ENCODE measurements at places on chromosomes 5 and 9.

DNA sequence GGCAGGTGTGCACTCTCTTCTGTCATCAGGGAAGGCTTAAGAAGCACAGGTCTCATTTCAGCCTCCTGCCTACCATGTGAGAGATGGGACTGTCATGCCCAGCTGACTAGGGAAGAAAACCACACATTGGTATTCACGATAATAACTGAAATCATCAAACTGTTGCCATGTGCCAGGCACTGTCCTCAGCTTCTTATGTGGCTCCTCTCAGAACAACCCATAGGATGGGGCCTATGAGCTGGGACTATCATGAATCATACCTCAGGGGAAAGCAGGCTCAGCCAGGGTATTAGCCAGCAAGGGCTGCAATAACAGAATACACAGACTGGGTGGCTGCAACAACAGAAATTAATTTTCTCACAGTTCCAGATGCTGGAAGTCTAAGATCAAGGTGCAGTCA is 3.3 kb downstream of the AFAP1L1 start:
- no peak for DNase-seq

GRCh38 chr9:84893419-84894128 is 224.0 kb downstream of the NTRK2 start:
- DNase-seq: no peak

- no peak for DNase-seq
Observed at GRCh38 chr9:123514766-123515165, 158.8 kb downstream of the CRB2 start.

DNA sequence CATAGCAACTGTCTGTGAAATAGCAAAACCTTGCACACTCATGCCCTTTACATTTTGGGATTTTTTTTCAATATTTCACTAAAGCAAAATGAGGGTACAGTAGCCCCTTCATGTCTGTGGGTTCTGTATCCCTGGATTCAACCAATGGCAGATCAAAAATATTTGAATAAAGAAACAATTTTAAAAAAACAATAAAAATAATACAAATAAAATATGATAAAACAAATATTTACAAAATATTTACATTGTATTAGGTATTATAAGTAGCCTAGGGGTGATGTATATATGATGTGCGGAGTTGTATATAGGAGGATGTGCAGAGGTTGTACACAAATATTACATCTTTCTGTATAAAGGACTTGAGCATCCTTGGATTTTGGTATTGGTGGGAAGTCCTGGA is 67.3 kb upstream of the CDH10 start:
- DNase-seq: no peak

- no peak for DNase-seq
Observed at GRCh38 chr5:149683964-149684363, 46.1 kb upstream of the PPARGC1B start.

- DNase-seq: no peak
Observed at GRCh38 chr5:1304033-1304432, 9.2 kb upstream of the TERT start.

DNA sequence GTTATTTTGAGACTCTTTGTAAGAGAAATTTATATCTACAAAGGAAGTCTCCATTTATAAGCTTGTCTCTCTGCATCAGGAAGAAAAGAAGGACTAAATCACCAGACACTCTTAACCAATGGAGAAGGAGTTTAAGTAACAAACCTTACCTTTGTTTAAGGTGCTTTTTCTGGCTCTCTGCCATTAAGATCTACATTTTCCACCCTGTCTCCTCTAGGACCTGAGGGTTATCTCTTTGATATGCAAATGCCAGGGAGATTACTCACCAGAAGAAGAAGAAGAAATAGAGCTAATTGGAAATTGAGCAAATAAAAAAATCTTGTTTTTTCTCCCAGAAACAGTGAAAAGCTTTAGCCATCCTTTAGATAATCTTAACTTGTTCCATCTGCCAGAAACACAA is 60.9 kb downstream of the CDKN2A start:
- no peak for DNase-seq

- DNase-seq: no peak
Observed at GRCh38 chr5:16461782-16462181, 3.8 kb downstream of the ZNF622 start.

DNA sequence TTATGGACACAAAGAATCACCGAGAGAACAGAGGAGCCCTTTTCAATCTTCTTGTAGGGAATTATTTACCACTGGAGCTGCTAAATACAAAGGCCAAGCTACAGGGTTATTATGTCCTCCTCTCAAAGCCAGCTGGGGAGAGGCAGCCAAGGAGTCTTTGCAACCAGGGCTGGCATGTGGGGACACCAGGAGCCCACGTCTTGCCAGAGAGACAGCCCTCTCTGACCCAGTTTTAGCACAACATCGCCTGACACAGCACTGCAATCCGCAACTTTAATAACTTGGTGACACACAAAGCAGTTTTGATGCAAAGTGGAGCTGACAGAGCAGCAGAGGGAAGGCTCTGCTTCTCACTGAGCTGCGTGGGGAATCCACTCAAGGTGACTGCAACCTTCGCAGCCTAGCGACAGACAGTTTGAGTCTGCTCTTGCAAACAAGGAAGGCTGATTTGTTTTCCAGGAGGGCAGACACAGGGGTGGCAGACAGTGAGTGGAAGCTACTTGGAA is 33.6 kb downstream of the TLR4 start:
- DNase-seq: no peak

GRCh38 chr5:142902186-142902965 is 132.2 kb downstream of the ARHGAP26 start:
- no peak for DNase-seq

GRCh38 chr5:130034566-130035210 is 130.4 kb downstream of the CHSY3 start:
- DNase-seq: peak; percentile 30

DNA sequence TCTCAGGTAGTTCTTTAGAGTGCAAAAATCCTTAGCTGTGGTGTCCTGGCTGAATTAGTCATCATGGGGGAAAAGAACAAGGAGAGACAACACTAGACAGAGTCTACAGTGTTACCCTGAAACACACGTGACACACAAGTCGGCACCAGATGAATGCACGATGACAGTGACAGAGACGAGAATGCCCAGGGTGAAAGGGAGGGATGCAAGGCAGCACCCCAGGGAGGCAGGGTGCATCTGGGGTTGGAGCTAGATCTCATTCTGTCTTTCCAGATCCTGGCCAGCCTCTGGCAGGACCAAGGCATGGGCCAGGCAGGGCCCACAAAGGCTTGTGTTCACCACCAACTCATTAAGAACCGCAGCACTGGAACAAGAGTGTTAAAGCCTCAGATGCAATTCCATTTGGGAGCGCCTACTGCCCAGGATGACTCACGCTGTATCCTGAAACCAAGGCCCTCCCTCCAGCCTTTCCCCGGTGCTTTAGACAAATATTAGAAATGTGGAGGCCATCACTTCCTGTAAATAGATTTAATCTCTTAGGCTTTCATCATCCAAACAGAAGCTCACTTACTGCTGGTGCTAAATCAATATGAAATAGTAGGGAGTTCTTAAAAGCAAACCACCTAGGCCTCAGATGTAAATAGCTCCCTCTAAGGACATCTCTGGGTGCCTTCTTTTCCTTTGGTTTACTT is 56.1 kb downstream of the IRX2 start:
- DNase-seq: no peak

- no peak for DNase-seq
Observed at GRCh38 chr5:62369039-62369438, 34.7 kb downstream of the DIMT1 start.

DNA sequence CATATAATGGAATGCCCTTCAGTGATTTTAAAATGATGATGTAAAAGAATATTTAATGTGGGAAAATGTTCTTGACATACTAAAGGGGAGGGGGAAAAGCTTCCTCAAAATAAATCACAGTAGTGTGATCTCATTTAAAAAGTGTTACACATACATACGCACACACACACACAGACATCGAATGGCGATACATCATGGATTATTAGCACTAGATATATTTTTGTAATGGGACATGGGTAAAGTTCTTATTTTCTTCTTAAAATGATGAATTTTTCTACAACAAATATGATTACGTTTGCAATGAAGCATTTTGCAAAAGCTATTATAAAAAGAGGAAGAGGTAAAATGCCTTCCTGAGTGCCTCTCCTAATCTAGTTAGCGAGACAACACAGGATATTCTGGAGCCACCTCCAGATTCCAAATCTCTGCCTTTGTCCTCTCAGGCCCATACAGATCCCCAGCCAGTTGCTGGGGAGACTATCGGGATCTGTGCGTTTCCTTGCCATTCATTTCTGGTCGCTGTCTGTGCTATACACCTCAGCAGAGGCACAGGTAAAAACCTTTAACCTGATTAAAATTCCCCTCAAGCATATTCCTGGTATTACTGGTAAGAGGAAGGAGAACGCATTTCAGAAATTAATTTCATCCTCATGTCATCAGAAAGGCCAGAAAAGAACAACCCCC is 69.6 kb downstream of the SLC28A3 start:
- DNase-seq: no peak

GRCh38 chr5:57862471-57862911 is 379.9 kb upstream of the ACTBL2 start:
- DNase-seq: no peak

DNA sequence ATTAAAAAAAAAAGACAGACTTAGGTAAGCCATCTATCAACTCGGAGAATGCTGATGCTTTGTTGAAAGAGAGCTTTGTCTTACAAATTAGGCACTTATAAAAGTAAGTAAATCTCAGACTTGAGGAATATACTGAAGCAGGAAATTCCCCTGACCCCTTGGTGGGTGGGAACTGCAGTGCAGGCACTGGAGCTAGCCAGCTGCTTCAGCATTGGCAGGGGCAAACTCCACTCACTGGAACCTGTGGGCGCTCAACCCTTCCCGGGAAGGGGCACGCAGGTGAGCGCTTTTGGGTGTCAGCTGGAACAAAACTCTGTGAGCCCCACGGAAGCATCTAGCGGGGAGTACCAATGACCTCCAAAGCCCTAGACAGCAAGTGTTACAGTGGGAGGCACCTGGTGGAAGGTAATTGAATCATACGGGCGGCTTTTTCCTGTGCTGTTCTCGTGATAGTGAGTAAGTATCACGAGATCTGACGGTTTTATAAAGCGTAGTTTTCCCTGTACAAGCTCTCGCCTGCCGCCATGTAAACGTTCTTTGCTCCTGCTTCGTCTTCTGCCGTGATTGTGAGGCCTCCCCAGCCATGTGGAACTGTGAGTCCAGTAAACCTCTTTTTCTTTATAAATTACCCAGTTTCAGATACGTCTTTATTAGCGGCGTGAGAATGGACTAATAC is 628.0 kb upstream of the CDH18 start:
- DNase-seq: no peak

GRCh38 chr9:11551106-11551505 is 938.3 kb upstream of the PTPRD start:
- no peak for DNase-seq

- peak; percentile 96 for DNase-seq
Observed at GRCh38 chr5:100595152-100595811, 60.1 kb downstream of the FAM174A start.

- peak; percentile 86 for DNase-seq
Observed at GRCh38 chr9:16505199-16505598, 365.3 kb downstream of the BNC2 start.

DNA sequence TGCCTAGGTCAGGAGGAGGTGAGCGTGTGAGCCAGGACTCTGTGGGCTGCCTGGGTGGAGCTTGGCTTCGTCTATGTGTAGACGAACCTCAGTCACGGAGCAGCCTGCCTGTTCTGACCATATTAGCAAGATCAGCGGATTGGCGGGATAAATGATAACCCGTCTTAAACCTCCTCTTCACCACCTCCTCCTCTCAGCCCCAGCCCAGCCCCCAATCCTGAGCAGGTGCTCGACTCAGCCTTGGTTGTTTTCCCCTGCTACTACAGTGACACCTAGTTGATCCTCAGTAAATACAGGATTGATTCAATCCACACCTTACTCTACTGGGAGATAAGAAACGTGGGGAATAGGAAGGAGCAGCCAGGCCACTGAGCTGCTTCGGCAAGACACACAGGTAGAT is 286.1 kb downstream of the IRX2 start:
- DNase-seq: no peak

- no peak for DNase-seq
Observed at GRCh38 chr5:20231040-20231439, 243.0 kb upstream of the CDH18 start.

DNA sequence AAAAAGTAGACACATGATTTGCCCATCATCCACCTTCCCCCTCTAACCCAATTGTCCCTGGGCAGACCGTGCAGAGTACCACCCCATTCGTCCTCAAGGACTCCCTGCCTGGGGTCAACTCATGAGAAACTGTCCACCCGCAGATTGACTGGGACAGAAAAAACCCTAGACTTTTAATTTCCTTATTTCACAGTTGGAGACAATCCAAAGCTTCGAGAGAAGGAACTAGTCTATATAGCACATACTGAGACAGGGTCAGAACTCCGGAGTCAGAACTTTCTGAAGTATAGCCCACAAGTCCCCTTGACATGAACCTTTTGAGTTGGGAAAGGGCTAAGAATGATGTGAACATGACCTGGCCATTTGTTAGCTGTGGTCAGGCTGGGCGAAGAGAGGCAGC is 7.5 kb upstream of the GPX3 start:
- no peak for DNase-seq

- DNase-seq: peak; percentile 72
Observed at GRCh38 chr5:143922718-143923117, 110.8 kb downstream of the HMHB1 start.
